Right lung (tissue), 10 donors: ENCODE measurements at places on chromosomes 16 and 17.
A peak's percentile ranks its signal among the peaks of the same experiment; 100 is the strongest.

- no peak for DNase-seq
Observed at GRCh38 chr16:51148678-51149228, 2.3 kb downstream of the SALL1 start.

GRCh38 chr17:77287432-77288068 is 146.8 kb downstream of the SEC14L1 start:
- no peak for DNase-seq

DNA sequence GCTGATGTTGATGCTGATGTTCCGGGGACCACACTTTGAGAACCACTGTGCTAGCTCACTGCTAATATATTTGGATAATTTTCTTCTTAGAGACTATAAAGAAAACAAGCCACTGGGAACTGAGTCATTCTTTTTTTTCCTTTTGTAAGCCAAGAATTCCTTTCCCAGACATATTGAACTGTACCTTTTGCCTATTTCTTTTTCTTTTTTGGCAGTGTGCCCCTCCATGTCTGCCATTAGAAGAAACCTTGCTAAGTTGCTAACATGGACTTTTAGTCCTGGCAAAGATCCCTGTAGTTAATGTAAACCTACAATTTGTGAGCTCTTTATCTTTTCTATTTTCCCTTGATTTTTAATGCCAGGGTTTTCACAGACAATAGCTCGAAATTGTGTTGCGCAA is 17.3 kb upstream of the ERCC4 start:
- DNase-seq: no peak

DNA sequence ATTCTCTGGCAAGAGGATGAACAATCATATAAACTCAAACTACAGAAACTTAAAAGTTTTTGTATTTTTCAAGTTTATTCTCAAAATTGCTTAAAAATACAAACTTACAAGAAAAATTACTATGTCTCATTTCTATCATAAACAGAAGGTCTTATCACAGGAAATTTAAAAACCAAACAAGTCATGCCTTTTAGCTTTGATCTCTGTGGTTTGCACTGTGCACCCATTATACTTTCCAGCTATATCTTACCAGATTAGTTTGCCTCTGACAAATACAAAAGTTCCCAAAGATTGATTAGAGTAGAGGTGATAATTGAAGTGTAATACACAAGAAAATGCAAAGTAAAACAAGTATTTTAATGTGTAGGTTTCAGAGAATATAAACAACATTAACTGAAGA is 117.4 kb downstream of the MYO1D start:
- no peak for DNase-seq

DNA sequence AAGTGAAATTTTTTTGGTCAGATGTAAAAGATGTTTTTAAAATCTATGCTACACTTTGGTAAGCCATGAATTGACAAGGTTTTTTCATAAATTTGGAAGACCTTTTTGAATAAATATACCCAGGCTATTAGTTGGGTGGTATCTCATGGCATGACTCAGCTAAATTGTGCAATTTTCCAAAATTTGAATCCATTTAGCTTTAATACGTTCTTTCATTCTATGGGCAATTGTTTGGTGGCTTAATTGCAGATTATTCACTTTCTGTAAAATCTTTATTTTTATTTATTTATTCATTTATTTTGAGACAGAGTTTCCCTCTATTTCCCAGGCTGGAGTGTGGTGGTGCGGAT is 82.8 kb upstream of the TNRC6A start:
- DNase-seq: no peak

DNA sequence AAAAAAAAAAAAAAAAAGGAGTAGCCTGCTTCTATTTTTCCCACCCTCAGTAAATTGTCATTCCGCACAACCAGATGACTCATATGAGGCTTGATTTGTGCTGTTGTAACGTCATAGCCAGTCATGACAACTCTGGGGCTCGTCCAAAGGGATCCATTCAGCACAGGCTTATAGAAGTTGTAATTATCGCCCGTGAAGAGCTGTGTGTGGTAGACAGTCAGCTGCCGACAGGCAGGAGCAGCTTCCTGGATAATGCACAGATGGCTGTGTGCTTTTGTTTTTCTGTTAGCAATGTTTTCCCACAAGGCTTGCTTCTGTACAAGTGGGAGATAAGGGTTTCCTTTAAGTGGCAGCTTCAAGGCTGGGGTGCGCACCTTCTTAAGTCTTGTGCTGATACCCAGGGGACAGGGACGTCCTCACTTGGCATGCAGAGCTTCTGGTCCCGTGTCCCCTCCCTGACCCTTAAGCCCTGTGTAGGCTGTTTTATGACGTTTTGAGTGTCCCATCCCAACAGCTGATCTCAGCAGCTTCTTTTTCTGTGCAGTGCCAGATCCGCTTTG is 26.0 kb downstream of the SNX29 start:
- peak; percentile 36 for DNase-seq

GRCh38 chr16:75389096-75389690 is 44.1 kb downstream of the CFDP1 start:
- DNase-seq: no peak

DNA sequence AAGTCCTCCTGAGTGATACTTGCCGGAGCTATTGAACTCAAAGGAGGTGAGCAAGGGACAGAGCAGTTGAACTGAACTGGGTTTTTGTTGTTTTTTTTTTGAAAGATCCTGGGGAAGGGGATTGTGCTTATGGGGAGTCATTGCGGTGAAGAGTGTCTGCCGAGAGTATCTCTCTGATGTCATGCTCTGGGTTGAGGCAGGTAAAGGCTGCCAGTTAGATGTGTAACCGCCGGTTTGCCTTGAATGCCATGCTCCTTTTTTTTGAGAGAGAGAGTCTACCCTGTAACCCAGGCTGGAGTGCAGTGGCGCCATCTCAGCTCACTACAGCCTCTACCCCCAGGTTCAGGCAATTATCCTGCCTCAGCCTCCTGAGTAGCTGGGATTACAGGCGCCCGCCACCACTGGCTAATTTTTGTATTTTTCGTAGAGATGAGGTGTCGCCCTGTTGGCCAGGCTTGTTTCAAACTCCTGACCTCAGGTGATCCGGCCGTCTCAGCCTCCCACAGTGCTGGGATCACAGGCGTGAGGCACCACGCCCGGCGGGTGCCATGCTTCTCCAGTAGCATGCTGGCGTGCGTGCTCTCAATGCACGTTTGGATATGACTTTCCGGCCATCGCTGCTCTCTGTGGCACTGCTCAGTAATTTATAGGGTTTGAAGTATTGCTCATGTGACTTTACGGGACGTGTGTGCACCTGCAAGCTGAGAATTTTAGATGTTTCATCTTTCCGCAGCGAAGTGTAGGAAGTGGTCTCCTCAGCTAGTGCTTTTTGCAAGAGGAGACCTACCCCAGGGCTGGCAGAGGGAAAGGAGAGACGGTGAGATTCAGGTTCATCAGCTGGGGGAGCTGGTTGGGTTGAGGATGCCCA is 8.5 kb downstream of the ZC3H18 start:
- DNase-seq: no peak

DNA sequence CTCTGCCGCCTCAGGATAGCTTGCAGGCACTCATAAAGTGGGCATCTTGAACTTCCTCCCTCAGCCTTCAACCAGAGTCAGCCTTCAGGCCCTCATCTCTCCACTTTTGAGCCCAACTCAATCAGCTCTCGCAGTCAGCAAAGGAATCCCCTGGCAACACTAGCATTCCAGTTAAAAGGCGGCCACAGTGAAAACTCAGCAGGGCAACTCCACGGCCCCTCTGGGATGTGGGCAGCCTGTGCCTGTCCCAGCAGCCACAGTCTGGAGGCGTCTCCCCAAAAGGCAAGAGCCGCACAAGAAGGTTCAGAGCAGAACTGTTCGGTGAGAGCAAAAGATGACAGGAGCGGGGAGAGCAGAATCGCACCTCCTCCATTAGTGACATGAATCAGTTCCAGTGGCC is 9.0 kb downstream of the TMEM11 start:
- DNase-seq: no peak

DNA sequence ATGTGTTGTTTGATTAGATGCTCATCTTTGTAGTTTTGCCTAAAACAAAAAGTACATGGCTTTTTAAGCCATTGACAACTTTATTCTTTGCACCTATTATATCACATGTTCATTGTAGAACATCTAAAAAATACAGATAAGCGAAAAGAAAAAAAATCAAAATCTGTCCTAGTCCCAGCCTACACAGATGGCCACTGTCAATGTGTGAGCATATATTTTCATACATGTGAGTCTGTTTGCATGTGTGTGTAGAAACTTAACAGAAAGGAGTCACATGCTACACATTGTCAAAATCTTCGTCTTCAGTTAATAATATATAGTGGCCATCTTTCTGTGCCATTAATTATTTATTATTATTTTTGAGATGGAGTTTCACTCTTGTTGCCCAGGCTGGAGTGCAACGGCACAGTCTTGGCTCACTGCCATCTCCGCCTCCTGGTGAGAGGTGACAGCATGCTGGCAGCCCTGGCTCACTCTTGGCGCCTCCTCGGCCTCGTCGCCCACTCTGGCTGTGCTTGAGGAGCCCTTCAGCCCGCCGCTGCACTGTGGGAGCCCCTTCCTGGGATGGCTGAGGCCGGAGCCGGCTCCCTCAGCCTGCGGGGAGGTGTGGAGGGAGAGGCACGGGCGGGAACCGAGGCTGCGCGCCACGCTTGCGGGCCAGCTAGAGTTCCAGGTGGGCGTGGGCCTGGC is 68.5 kb upstream of the AMZ2 start:
- no peak for DNase-seq

GRCh38 chr16:23837553-23838308 is 1.9 kb downstream of the PRKCB start:
- no peak for DNase-seq

- DNase-seq: no peak
Observed at GRCh38 chr16:85991856-85992255, 92.9 kb downstream of the IRF8 start.

DNA sequence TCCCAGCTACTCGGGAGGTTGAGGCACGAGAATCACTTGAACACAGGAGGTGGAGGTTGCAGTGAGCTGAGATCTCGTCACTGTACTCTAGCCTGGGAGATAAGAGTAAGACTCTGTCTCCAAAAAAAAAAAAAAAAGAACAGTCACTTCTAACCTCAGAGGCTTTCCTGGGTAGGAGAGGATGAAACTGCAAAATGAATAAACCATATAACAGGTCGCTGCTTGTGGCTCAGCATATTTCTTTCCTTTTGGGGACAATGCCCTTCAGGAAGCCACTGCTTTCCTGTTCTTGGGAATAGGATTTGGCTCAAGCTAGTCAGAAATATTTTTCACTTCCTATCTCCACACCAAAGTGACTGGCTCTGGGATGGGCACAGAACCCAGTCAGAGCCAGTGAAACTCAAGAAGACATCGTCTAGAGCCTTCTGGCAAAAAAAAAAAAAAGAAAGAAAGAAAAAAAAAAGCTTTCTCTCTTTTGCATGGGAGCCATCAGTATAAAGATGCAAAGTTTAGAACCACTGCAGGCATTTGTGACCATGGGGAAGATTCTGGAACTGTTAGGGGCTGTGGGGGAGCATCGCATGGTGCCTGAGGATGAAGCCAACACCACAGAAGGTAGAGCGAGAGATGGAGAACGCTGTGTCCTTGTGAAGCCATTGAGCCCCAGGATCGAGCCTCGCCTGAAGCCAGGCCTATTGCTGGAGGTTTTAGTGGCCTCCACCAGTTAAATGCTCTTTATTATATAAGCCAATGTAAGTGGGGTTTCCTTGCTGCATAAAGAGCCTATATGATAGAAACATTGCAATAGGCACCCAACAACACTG is 71.8 kb upstream of the MRTFB start:
- DNase-seq: no peak

DNA sequence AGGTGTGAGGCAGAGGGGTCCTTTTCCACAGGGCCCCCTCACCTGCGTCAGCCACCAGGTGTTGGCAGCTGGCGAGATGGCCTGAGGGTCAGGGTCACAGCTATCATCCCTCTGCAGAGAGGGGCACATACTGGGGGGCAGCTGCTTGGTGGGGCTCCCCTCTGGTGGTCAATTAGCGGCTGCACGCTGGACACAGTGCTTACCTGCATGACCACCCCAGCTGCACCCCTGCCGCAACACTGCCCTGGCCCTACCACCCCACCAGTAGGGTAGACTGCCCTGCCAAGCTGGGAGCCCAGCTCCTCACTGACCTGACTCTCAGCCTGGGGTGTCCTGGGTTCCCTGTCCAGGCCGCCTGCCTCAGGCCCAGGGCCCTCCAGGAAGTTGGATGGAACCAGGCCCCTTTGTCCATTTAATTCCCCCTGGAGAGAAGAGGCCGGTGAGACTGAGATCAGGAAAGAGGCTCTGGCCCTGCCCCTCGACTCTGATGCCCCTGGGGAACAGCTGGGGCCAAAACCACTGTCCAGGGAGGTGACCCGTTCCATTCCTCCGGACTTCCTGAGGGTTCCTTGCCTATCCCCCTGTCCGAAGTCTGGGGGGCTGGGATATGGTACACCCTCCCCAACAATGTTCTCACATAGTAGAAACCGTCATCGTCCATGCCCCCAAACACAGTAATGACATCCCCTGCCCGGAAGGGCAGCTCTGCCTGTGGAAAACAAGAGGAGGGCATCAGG is 23.7 kb downstream of the TSPOAP1 start:
- DNase-seq: no peak

- DNase-seq: no peak
Observed at GRCh38 chr17:40726919-40727318, 23.4 kb upstream of the KRT24 start.

GRCh38 chr16:69219279-69219678 is 32.3 kb downstream of the SNTB2 start:
- DNase-seq: no peak

DNA sequence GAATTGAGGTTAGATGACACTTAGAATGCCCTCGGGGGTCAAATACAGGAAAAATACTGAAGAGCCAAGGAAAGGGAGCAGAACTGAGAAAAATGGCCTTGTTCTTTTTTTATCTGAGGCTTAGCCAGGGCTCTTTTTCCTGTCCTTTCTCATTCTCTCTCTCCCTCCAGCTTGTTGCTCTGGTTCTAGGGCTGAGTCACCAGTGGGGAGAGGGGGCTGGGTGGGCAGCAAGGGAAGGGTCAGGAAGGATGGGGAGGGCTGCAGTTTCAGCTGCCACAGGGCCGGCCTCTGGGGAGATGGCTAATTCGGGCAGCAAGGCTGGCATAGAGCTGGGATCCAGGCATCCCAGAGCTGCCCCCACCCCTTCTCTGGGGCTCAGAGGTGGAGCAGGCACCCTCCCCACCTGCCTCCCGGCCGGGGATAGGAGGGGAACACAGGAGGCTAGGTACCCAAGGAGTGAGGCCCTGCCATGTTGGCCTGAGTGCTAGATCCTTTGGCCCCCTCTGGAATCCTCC is 3.9 kb downstream of the ITGA3 start:
- DNase-seq: no peak

DNA sequence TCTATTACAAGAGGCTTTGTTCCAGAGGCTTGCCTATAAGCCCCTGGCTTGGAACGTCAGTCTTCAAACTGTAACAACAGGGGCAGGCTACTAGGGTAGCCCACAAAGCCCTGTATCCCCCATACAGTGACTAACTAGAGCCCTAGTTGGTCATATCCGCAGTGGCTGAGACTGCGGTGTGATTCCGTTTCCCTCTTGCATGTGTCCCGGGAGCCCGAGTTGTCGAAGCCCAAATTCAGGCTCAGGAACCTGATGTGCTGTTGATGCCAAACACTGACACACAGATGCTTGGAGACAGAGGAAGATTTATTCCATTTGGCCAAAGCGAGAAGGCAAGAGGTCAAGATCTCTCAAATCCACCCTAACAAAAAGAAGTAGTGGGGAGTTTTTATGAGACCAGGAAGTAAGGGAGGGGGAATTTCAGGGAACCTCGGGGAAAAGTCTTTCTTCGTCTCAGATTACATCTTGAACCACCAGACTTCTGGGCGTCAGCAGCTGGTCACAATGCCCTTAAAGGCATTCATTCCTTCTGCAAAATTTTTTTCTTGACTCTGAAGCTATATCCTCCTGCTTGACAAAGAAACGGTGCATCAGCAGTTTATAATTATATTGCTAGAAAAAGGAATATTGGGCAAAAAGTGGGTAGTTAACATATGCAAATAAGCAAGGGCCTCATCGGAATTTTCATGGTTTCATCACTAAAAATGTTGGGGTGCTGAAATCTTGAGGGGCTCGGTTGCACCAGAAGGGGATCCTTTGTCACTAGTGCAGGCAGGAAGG is 879 bp downstream of the SLFN5 start:
- DNase-seq: peak; percentile 66
